ENCODE measurements at places on chromosomes 11 and 22. TPM values are rescaled to one million over a fixed set of nuclear protein-coding genes. Genes with fewer than 3 reads are reported as not detected.

The PGA3 gene
- not detected for total RNA-seq

The SLC35F2 gene
- 22.9 TPM for total RNA-seq

The GRAMD1B gene
- total RNA-seq = 5.5 TPM

The OR52E8 gene
- total RNA-seq = not detected

The LARGE2 gene
- total RNA-seq = not detected

The CCDC73 gene
- total RNA-seq = not detected

The SYT8 gene
- not detected for total RNA-seq

The GLYATL2 gene
- 1.4 TPM for total RNA-seq

The SLC6A5 gene
- not detected for total RNA-seq

The KRTAP5-11 gene
- total RNA-seq = not detected

The IGLL1 gene
- not detected for total RNA-seq

The CCDC90B gene
- 52.3 TPM for total RNA-seq

The CHADL gene
- 1.4 TPM for total RNA-seq

The MMP13 gene
- total RNA-seq = not detected

The SLC22A8 gene
- total RNA-seq = under 0.01 TPM

The RNF26 gene
- 7.2 TPM for total RNA-seq

The C11orf87 gene
- not detected for total RNA-seq

The DEUP1 gene
- total RNA-seq = under 0.01 TPM

The OR5A1 gene
- total RNA-seq = not detected

The CST6 gene
- not detected for total RNA-seq

The KCTD17 gene
- 30.5 TPM for total RNA-seq

The GDPD4 gene
- total RNA-seq = not detected

The DNAL4 gene
- 19.4 TPM for total RNA-seq

The SCGB1C1 gene
- total RNA-seq = not detected

The SSH3 gene
- total RNA-seq = 15.6 TPM

The CHRDL2 gene
- total RNA-seq = not detected

The OR5B21 gene
- not detected for total RNA-seq

The LINC01488 gene
- not detected for total RNA-seq

The CDC45 gene
- total RNA-seq = 44.8 TPM

The SHISAL1 gene
- 14.9 TPM for total RNA-seq

The TRIM64C gene
- not detected for total RNA-seq

The OR8D1 gene
- total RNA-seq = under 0.01 TPM

The PANX2 gene
- 0.66 TPM for total RNA-seq

The MYOD1 gene
- 0.12 TPM for total RNA-seq

The VEGFB gene
- 38.9 TPM for total RNA-seq

The TMEM121B gene
- 0.11 TPM for total RNA-seq

The MTMR2 gene
- 43.1 TPM for total RNA-seq

The SIDT2 gene
- total RNA-seq = 10.4 TPM

The TPH1 gene
- total RNA-seq = 0.11 TPM

The GDPD5 gene
- 1.9 TPM for total RNA-seq

The UPB1 gene
- not detected for total RNA-seq

The APOL4 gene
- total RNA-seq = 0.12 TPM

The SORL1 gene
- 10.6 TPM for total RNA-seq

The METTL15 gene
- 23.9 TPM for total RNA-seq

The TMPRSS5 gene
- under 0.01 TPM for total RNA-seq

The ART5 gene
- total RNA-seq = 0.75 TPM

The MCM5 gene
- total RNA-seq = 37.2 TPM

The APOBEC3C gene
- total RNA-seq = 8.2 TPM

The RIMBP3C gene
- total RNA-seq = 0.11 TPM

The GRIK4 gene
- total RNA-seq = 0.12 TPM

The CASP1 gene
- 8.5 TPM for total RNA-seq

The PNPLA5 gene
- not detected for total RNA-seq

The TRIM22 gene
- total RNA-seq = 46.7 TPM

The GGTLC2 gene
- not detected for total RNA-seq
